Activated CD4-positive, alpha-beta T cell treated with anti-CD3 and anti-CD28 coated beads for 36 hours (primary cell): ENCODE measurements at places on chromosomes 4 and X.

DNA sequence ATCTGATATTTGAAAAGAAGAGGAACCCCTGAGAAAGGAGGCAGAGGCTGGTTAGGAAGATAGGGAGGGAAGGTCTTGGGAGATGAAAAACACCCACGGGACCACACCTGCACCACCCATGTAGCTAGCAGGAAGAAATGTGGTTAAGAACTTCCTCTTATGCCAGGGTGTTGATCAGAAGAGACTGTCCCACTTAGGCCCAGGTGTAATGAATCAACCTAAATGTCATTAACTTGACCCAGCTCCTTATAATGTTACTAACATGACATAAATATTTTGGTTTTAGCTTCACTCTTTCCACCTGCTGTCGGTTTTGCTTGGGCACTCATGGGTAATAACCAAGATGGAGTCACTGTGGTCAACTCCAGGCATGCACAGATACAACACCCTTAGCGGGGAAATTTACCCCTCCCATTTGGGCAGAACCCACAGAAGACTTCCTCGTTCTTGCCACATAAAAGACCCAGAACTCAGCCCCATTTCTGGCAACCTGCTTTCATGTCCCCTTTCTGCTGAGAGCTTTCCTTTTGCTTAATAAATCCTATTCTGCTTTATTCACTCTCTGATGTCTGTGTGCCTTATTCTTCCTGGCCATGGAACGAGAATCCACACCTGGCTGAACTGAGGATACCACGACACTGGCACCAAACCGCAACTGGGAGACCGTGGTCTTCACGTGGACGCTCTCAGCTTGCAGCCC lies 46.8 kb downstream of the ZNF141 start:
- DNase-seq, result no peak

GRCh38 chr4:140018931-140019618 lies 134.9 kb downstream of the MAML3 start:
- DNase-seq, result no peak

DNA sequence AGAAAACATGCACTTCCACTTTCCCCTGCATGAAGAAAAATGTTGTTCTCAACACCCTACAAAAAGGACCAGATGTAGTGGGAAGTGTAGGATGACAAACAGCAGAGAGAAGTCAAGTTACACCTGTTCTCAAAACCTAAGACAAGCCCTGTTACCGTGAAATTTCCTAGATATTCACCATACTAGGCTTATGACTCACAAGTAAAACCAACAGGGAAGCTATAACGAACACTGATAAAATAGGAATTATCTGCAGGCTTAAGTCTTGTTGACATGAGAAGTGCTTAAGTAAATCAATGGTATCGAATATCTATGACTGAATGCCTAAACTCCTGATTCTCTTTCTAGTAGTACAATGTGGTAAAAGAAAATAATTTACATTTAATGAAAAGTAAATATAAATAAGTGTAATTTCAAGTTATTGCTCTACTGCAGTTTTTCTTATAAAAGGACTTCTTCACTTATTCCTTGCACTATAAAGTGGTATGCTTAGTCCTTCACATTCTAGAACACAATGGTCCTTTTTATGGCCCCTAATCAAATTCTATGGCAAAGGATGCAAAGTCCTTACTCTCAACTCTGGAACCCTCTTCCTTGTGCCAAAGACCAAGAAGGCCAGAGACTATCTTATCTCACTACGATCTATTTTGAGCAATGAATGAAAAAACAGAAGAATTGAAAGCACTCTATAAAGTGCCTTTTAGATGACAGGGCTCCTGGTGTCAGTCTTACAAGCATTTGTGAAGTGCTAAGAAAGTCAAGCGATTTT lies 19.6 kb downstream of the AP1S2 start:
- DNase-seq, result no peak

DNA sequence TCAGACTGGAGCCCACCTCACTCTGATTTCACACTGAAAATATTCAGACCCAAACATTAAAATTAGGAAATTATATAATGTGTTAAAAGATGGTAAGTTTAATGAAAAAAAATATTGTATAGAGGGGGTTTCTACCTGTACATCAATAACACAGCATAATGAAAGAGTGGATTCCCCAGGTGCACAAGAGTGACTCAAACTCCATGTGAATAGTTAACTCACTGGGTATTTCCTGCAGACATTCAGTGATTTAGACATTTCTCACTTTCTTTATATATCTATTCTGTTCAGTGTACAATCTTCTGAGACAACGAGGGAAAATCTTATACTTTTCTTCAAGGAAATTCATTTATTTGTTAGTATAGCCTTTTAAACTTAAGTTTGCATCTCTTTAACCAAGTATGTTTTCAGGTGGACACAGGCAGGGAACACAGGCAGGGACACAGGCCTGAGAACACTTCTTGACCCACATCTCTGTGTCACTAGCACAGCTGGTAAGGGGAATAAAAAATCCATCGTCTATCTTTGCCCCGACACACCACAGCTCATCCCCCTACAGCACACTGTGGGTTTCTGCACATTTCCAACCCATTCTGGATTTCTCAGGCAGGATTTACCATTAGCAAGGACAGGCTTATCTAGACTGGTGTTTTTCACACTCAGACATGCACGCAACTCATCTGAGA lies 525.5 kb upstream of the BOD1L1 start:
- DNase-seq, result no peak

GRCh38 chr4:149095811-149096210 lies 653.6 kb upstream of the NR3C2 start:
- DNase-seq, result no peak
